Daoy (cell line): ENCODE measurements at places on chromosomes 6 and 20. TPM values are rescaled to one million over a fixed set of nuclear protein-coding genes. Genes with fewer than 3 reads are reported as not detected.

Gene WFDC12
- not detected in 2 replicates for total RNA-seq

Gene VSX1
- not detected in 2 replicates for total RNA-seq

Gene C6orf141
- 7.3 and 13.2 TPM in 2 replicates for total RNA-seq

Gene TBXT
- total RNA-seq, result 0.57 TPM in 1 of 2 replicates, not detected in the other

Gene FAM162B
- total RNA-seq, result 0.29 and 3.0 TPM in 2 replicates

Gene NKAIN4
- total RNA-seq, result 10.6 and 12.9 TPM in 2 replicates

Gene FOXQ1
- total RNA-seq, result 0.06 and 0.63 TPM in 2 replicates

Gene SCRT2
- total RNA-seq, result not detected in 2 replicates

Gene GPR6
- total RNA-seq, result not detected in 2 replicates

- no peak for DNase-seq
These were observed 97.6 kb downstream of the SLC22A23 start for GRCh38 chr6:3359101-3359752.

DNA sequence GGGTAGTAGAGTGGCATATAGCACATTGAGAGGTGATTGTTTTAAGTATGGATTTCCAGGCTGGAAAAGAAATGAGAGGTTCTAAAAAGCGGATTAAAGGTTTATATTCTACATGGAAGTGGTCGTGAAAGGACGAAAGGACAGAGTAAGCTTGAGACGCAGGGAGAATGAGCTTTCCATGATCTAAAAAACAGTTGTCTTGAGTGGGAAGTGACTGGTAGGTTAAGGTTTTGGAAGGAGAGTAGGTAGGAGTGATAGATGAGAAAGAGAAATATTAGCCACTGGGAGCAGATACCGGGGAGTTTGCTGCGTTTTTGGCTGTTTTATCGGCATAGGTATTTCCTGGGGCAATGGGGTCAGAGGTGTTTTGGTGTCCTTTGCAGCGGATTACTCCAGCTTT is 750.6 kb upstream of the ADGRB3 start:
- no peak for DNase-seq

GRCh38 chr20:23857962-23858595 is 21.5 kb downstream of the CST5 start:
- DNase-seq, result no peak

DNA sequence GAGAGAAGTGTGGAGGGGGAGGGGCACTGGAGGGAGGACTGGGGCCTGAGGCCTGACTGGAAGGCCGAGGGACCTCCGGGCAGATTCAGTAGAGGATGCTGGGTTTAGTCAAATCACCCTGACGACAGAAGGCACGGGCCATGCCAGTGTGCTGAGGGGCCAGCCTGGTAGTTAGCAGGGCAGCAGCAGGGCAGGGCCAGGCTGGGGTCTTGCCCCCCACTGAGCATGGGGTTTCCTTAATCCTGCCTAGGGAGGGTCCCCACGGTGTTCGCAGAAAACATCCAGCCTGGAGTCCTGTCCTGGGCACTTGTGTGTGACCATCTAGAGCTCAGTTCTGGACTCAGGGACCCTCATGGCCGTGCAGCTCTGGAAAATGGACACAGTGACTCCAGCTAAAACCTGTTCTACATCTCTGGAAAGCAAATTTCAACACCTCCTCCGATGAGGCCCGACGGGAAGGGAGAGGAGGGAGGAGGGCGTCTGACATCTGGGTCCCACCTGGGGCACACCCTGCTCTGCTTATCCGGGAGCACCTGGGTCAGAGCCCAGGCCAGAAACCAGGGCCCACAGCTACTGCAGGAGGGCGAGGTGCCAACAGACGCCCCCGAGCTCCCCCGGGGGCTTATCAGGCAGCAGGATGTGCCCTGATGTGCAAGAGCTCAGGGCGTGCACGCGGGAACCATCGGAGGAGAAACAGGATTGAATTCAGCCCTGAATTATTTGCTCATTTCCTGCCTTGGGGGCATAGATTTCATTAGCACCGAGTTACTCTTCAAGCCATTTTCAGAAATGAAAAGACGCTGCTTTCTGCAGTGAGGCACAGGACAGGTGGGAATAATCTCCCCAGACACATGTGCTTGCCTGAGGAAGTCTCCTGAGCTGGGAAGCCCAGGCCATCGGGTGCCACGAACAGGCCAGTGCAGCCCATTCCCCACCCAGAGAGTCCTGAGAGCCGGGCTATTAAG is 78.0 kb upstream of the MPC1 start:
- peak; percentile 20 for DNase-seq

- no peak for DNase-seq
These were observed 592.7 kb upstream of the AGPAT4 start for GRCh38 chr6:161866570-161866969.

DNA sequence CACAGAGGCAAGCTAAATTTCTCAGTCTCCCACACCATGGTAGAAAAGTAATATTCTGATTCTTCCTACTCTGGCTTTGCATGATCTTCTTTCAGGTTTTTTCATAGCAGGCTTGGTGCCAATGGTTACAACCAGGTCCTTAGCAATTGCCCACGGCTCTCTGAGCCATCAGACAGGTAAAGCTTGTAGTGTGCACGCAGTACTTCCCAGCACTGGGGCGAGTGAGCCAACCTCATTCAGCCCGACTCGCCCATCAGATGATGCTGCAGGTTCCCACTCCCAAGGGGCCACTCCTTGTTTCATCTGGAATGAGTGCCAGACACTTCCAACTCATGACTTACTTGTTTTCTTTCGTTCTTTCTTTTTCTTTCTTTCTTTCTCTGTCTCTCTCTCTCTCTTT is 78.3 kb downstream of the PERP start:
- DNase-seq, result no peak

DNA sequence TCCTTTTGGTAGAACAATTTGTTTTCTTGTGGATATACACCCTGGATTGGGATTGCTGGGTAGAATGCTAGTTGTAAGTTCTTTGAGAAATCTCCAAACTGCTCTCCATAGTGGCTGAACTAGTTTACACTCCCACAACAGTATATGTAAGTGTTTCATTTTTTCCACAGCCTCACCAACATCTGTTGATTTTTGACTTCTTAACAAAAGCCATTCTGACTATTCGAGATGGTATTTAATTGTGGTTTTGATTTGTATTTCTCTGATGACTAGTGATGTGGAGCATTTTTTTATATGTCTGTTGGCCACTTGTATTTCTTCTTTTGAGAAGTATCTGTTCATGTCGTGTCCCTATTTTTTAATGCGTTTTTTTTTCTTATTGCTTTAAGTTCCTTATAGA is 444.1 kb downstream of the CBLN4 start:
- no peak for DNase-seq

DNA sequence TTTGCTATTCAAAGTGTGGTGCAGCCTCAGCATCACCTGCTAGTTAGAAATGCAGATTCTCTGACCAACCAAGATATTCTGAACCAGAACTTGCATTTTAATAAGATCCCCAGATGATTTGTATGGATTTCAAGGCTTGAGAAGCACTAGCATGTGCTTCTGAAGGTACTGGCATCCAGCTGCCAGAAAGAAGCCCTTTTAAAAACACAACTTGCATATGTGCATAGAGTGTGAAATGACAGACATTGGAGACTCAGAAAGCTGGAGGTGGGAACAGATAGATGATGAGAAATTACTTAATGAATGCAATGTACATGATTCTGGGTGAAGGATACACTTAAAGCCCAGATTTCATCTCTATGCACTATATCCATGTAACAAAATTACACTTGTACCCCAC is 409.3 kb upstream of the SPTLC3 start:
- DNase-seq, result no peak

DNA sequence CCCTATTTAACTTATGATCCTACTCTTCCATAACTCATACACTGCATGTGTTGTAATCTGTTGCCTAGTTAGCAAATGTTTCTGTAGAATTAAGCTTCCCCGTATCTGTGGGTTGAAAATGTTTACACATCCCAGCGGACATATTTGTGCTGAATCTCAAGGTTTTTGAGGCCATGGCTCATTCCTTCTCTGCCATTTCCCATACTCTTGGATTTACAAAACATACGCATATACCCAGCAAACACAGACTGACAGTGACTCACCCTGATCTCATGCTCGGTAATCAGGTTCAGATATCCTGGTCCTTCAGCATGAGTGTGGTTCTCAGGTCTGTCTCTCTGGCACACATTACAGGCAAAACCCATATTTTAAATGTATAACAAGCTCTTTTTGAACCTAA is 58.7 kb downstream of the AGPAT4 start:
- DNase-seq, result peak; percentile 88

GRCh38 chr6:109093732-109094415 is 772 bp downstream of the SESN1 start:
- no peak for DNase-seq

DNA sequence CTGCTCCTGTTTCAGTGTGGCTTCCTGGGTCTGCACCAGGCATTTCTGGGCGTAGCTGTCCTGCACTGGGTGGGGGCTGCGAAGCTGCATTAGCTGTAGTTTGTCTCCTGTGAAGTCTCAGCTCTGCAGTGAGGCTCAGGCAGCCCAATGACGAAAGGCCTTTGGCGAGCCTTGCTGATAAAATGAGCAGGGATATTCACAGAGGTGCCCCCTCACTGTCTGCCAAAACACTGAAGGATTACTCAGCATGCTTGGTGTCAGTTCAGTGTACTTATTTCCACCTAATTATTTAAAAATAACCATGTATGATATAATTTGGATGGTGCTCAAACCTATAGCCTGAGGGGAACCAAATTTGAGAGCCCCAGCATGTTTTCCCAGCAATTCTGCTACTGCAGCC is 73.5 kb downstream of the ECT2L start:
- peak; percentile 3 for DNase-seq

GRCh38 chr6:37488476-37488875 is 11.2 kb downstream of the CCDC167 start:
- no peak for DNase-seq

- no peak for DNase-seq
These were observed 164.2 kb downstream of the NKAIN2 start for GRCh38 chr6:123967905-123968304.
